ENCODE measurements at places on chromosomes 6 and 20. TPM values are rescaled to one million over a fixed set of nuclear protein-coding genes. Genes with fewer than 3 reads are reported as not detected.

The DEFB124 gene
- polyA plus RNA-seq, result not detected

The CNR1 gene
- polyA plus RNA-seq, result 0.87 TPM

The EBF4 gene
- 39.1 TPM for polyA plus RNA-seq

The MYO6 gene
- 85.4 TPM for polyA plus RNA-seq

The SMLR1 gene
- 1.0 TPM for polyA plus RNA-seq

The TP53TG5 gene
- 2.0 TPM for polyA plus RNA-seq

The HTR1B gene
- 0.44 TPM for polyA plus RNA-seq

DNA sequence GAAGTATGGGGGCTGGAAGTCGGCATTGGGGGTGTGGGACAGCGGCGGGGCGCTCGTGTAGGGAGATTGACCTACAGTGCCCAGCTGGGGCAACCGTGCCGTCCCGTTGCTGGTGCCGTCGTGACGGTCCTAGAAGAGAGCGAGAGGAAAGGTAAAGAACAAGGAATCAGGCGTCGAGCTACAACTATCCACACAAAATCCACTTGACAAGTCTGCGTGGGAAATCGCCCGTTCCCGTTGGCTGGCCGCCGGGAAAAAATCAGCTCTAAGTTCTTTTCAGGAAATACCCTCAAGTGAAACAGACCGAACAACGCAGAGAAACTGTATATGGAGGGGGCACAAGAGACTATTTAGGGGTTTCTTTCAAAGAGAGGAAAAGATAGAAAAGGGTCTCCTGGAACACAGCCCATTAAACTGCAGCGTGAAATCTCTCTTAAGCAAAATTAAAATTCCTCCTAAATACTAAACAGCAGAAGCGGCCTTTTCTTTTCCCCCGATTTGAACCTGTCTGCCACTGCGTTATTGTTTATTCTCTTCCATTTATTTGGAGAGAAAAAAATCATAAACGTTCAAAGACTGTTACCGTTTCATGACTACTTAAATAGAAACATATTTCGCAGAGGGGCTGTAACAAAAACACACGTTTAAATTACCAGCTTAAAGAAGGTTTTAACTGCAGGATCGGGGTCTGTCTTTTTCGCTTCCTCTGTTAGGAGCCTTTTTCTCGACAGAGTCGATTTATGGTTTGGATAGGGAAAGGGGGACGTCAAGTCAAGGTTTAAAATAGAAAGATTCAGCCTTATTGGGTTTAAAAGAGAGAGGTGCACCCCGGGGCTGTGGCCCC is 4.4 kb downstream of the TFAP2A start:
- DNase-seq, result no peak

- no peak for DNase-seq
Measured at GRCh38 chr20:22921595-22922421, 113.3 kb upstream of the SSTR4 start.

- no peak for DNase-seq
Measured at GRCh38 chr20:61320691-61321425, 68.8 kb downstream of the CDH4 start.

DNA sequence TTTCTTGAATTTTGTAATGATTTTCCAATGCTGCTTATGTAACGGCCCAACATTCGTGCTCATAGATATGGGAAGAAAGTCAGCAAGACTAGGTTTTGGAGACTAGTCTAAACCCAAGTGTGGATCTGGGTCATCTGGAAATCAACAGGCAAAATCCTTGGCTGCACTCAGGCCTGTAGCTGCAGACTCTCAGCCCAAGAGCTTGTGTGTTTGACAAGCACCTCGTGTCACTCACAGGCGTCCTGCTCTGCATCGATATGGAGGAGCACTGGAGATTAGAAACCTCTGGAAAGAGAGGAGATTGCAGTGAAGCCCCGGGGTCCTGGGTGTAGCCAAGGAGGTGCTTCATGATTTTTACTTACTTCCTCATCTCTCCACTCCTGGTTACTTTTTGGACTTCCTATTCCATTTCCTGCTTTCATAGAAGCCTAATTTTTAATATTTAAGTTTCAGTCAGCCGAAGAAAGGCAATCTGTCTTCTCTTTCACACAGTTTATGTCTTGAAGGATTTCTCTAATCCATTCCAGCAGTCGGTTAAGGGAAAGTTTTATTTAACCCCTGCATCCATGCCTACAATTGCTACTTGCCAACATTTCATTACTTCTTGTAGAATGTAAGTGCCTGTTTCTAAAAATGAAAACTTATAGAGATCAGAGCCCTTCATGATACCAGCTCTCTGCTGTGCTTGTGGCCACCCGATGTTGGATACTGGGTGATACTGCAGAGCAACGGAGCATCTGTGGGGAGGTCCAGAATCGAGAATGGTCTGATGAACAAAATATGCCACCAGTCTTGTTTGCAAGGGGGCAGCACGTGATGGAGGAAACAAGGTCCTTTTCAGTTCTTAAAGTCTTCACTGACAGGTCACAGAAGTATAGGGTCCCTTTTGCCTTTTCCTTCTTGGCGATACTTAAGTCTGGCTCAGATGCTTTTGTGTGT is 296.3 kb downstream of the QKI start:
- no peak for DNase-seq

DNA sequence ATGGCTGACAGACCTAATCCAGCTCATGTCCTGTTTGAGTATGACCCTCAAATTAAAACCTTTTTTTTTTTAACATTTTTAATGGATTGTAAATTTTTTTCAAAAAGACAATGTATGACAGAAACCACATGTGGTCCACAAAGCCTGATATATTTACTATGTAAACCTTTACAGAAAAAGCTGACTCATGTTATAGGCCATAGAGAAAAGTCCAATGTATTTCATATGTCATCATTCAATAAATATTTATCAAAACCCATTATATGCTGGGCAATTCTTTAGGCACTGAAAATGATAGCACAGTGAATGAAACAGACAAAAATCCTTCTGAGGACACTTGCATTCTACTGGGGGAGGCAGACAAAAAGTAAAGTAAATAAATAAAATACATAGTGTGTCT is 826.2 kb upstream of the FLRT3 start:
- no peak for DNase-seq

- no peak for DNase-seq
Measured at GRCh38 chr6:131721161-131721560, 10.3 kb upstream of the CTAGE9 start.

DNA sequence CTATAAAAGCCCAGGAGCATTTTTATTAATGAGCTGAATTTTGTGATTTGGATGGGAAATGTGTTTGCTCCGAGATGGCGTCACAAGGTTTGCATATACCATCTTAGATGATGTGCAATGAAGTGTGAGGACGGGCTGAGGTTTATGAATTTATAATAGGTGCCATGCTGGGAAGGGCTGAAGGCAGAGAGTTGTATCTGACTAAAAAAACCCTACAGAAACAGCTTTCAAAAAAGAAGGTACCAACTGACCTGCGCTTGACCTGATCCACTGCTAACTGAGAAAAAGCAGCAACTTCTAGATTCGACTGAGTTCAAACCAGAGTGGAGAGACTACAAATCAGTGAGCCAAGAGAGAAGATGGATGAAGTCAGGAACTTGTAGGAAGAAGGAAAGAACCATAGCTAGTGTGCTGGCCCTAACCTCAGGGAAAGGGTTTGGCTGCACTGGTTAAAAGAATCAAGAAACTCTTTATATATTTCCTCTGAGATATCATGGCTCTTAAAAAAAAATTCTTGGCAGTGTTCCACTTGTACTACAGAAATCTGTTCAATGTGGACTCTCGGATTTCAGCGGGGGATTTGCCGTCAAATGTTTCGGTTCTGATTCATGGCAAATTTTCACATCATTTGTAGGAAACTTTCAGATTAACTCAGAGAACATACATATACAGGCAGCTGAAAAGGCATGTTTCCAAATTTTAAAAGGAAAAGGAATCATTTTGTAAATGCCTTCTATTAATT is 56.5 kb upstream of the HDGFL1 start:
- no peak for DNase-seq

- DNase-seq, result no peak
Measured at GRCh38 chr20:45951925-45952834, 17.7 kb downstream of the PCIF1 start.

GRCh38 chr6:22300273-22300998 is 3.6 kb upstream of the PRL start:
- DNase-seq, result no peak

GRCh38 chr20:47490795-47491194 is 10.9 kb upstream of the NCOA3 start:
- no peak for DNase-seq

DNA sequence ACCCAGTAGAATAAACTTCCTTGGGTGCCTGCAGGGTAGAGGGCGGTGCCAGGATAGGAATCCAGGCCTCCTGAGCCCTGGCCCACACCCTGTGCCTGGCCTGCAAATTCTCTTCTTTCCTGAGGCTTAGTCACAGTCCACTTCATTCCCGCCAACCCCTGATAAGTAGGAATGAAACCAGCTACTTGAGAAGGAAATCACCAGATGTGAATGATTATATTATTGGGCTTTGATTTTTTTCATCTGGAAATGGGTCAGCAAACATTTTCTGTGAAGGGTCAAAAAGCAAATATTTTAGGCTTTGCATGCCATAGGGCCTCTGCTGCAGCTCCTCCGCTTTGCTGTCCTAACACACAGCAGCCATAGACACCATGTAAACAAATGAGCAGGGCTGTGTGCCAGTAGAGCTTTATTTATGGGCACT is 50.2 kb downstream of the STK35 start:
- DNase-seq, result peak; percentile 21

GRCh38 chr6:4593951-4594350 is 182.3 kb upstream of the CDYL start:
- DNase-seq, result no peak

- DNase-seq, result no peak
Measured at GRCh38 chr6:131382631-131383030, 190.4 kb upstream of the ARG1 start.

DNA sequence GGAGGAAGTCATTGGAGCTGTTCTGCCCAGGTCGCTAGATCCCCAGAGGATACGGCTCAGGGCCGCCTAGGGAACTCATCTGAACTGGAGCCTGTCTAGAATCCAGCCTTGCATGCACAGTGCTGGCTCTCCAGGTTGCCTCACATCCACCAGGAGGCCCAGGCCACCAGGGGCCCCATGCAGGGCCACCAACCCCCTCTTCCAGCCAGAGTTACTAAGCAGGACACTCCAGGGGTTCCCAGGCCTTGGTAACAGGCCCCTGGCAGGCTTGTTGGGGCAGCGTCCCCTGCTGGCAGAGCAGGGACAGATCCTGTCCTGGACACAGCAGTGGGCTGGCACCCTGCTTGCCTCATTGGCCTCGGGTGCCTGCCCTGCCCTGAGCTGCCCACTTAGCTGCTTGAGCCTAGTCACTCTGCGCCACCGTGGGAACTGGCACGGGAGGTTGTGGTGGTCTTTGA is 35.3 kb downstream of the EFCAB8 start:
- DNase-seq, result no peak

Measured in left renal cortex interstitium (tissue), 4 donors.